ENCODE measurements at places on chromosomes 6 and 20. TPM values are rescaled to one million over a fixed set of nuclear protein-coding genes. Genes with fewer than 3 reads are reported as not detected.

GRCh38 chr6:15879371-15880261 lies 216.8 kb upstream of the DTNBP1 start:
- H3K27me3 ChIP-seq, result no peaks in the 10 kb centered on the region
- H3K4me1 ChIP-seq, result no peaks in the 10 kb centered on the region

- H3K27ac ChIP-seq, result no peak overlapping the region
- no peaks in the 10 kb centered on the region for H3K27me3 ChIP-seq
- no peaks in the 10 kb centered on the region for H3K4me1 ChIP-seq
- H3K36me3 ChIP-seq, result no peaks in the 10 kb centered on the region
- no peak overlapping the region for H3K4me3 ChIP-seq
- no peak for DNase-seq
Observed at GRCh38 chr6:44698602-44699001, 311.1 kb downstream of the CDC5L start.

GRCh38 chr6:18245079-18245478 lies 19.3 kb downstream of the DEK start:
- no peak for DNase-seq
- no peaks in the 10 kb centered on the region for H3K27me3 ChIP-seq
- no peak overlapping the region for H3K27ac ChIP-seq
- peaks cover 7% of the 10 kb centered on the region for H3K4me1 ChIP-seq
- H3K4me3 ChIP-seq, result no peak overlapping the region
- peaks cover 54% of the 10 kb centered on the region for H3K36me3 ChIP-seq

TRIM15 gene
- not detected for total RNA-seq

DNA sequence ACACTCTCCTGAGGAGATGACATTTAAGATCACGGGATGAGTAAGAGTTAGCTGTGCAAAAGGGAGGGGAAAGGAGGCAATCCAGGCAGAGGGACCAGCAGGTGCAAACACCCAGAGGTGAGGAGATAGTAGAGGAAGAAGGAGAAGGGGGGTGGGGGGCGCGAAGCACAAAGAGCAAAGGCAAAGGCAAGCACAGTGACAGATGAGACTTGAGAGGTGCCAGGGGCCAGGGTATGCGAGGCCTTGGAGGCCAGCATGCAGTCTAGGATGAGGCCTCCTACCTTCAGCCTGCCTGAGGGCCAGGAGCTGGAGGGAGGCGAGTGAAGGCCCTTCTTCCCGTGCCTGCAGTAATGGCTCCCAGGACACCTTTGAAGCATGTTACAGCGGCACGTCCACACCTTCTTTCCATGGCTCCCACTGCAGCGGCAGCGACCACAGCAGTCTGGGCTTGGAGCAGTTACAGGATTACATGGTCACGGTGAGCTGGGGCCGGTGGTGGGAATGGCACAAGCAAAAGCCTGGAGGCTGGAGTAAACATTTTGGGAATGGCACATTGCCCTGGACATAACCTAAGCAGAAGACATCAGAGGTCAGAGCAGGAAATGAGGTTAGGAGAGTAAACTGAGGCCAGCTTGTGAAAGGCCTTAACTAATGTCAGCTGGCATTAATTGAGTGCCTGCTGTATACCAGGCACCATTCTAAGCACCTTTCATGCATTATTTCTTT lies 18.6 kb downstream of the CCM2L start:
- H3K4me1 ChIP-seq, result peaks cover 9% of the 10 kb centered on the region
- no peak overlapping the region for H3K4me3 ChIP-seq
- no peaks in the 10 kb centered on the region for H3K27me3 ChIP-seq
- H3K36me3 ChIP-seq, result no peaks in the 10 kb centered on the region

DNA sequence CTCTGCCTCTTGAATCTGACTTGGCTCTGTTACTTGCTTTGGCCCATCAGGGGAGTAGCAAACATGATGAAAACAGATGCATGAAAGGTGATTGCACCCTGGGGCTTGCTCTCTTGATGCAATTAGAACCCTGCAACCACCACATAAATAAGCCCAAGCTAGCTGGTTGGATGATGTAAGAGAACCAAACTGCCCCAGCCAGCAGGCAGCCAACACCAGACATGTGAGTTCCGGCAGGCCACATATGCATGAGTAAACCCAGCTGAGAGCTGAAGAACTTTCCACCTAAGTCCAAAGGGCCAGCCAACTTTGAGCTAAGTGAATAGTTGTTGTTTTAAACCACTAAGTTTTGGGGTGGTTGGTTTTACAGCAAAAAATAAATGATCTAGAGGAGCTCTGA lies 268.4 kb downstream of the FARS2 start:
- no peak overlapping the region for H3K27ac ChIP-seq
- H3K36me3 ChIP-seq, result no peaks in the 10 kb centered on the region
- no peaks in the 10 kb centered on the region for H3K27me3 ChIP-seq
- no peak overlapping the region for H3K4me3 ChIP-seq

GRCh38 chr6:93515736-93516135 lies 96.4 kb upstream of the EPHA7 start:
- no peaks in the 10 kb centered on the region for H3K36me3 ChIP-seq
- H3K27ac ChIP-seq, result no peak overlapping the region
- H3K4me1 ChIP-seq, result no peaks in the 10 kb centered on the region
- no peak overlapping the region for H3K4me3 ChIP-seq

GRCh38 chr6:121223212-121223611 lies 111.1 kb downstream of the TBC1D32 start:
- H3K27me3 ChIP-seq, result no peaks in the 10 kb centered on the region
- no peaks in the 10 kb centered on the region for H3K36me3 ChIP-seq
- no peak overlapping the region for H3K4me3 ChIP-seq
- H3K4me1 ChIP-seq, result no peaks in the 10 kb centered on the region
- DNase-seq, result no peak
- no peak overlapping the region for H3K27ac ChIP-seq

- no peak overlapping the region for H3K4me3 ChIP-seq
- H3K27ac ChIP-seq, result no peak overlapping the region
- H3K4me1 ChIP-seq, result no peaks in the 10 kb centered on the region
- no peaks in the 10 kb centered on the region for H3K36me3 ChIP-seq
- DNase-seq, result no peak
Observed at GRCh38 chr6:78629154-78629721, 238.1 kb upstream of the IRAK1BP1 start.

GRCh38 chr6:38159596-38159995 lies 340.1 kb downstream of the ZFAND3 start:
- H3K27me3 ChIP-seq, result no peaks in the 10 kb centered on the region
- H3K4me3 ChIP-seq, result no peak overlapping the region
- no peaks in the 10 kb centered on the region for H3K4me1 ChIP-seq
- no peak for DNase-seq
- no peak overlapping the region for H3K27ac ChIP-seq

DNA sequence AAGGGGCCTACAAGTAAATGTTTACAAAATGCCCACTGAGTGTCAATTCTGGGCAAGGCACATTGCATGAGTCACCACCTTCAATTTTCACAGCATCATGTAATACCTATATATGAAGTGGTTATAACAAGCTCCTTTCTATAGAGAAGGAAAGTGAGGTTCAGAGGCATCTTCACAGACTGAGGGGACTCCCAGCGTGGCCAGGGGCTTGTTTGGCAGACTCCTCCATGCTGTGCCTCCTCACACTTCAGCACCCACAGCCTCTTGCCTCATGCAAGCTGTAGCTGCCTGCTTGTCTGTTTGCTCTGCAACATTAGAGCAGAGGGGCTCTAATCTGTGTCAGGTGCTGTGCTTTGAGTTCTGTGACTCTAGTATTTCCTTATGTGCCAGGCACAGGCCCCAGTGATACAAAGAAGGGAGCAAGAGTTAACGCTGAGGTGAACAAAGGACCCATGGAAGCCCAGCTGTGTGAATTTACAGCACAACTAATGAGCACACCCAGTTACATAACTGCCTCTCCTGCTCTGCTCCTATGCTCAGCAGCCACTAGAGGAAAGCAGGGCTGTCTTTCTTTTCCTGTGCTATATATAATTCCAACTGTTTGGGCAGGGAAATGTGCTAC lies 72.3 kb downstream of the ZHX3 start:
- peak overlapping the region; percentile 81 for H3K27ac ChIP-seq
- no peaks in the 10 kb centered on the region for H3K4me1 ChIP-seq

STK35 gene
- total RNA-seq, result 15.0 TPM

DNA sequence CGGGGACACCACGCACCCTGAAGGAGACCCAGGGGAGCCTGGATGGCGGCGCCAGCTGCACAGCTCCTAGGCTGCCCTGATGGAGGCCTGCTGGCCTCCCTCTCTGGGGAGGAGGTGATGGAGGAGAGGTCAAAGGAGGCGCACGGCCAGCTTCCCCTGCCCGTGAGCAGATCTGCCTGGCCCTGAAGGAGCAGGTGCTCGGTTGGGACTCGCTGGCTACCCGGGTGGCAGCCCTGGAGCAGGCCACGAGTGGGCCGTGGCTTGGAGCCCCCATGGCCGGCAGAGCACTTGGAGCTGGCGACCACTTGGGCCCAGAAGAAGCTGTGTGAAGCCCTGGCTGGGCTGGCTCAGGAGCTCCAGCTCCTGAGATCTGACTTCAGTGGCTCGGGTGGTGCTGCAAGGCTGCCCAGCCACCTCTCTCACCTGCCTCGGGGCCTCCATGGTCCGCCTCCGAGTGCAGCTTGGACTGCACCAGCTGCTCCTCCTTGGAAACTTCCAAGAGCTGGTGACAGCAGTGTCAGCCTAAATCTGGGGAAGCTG lies 7.5 kb upstream of the RAET1E start:
- H3K4me1 ChIP-seq, result peaks cover 12% of the 10 kb centered on the region
- DNase-seq, result peak; percentile 32
- no peak overlapping the region for H3K4me3 ChIP-seq
- H3K27ac ChIP-seq, result no peak overlapping the region
- H3K27me3 ChIP-seq, result no peaks in the 10 kb centered on the region

GRCh38 chr6:155254139-155254538 lies 9.7 kb upstream of the CLDN20 start:
- H3K27ac ChIP-seq, result no peak overlapping the region
- H3K36me3 ChIP-seq, result peaks cover 15% of the 10 kb centered on the region
- no peak overlapping the region for H3K4me3 ChIP-seq
- DNase-seq, result no peak
- H3K27me3 ChIP-seq, result no peaks in the 10 kb centered on the region

PRKN gene
- total RNA-seq, result 15.7 TPM

- DNase-seq, result no peak
- no peaks in the 10 kb centered on the region for H3K4me1 ChIP-seq
- H3K27me3 ChIP-seq, result no peaks in the 10 kb centered on the region
- H3K27ac ChIP-seq, result no peak overlapping the region
- no peaks in the 10 kb centered on the region for H3K36me3 ChIP-seq
- no peak overlapping the region for H3K4me3 ChIP-seq
Observed at GRCh38 chr6:14317387-14317970, 199.9 kb downstream of the CD83 start.

GRCh38 chr6:143449714-143450452 lies 612 bp downstream of the ADAT2 start:
- no peaks in the 10 kb centered on the region for H3K27me3 ChIP-seq
- no peaks in the 10 kb centered on the region for H3K4me1 ChIP-seq
- peak overlapping the region; percentile 82 for H3K27ac ChIP-seq
- no peak for DNase-seq
- H3K4me3 ChIP-seq, result peak overlapping the region; percentile 78

GRCh38 chr6:33905071-33905609 lies 101.3 kb upstream of the MLN start:
- no peak overlapping the region for H3K4me3 ChIP-seq
- H3K27ac ChIP-seq, result no peak overlapping the region
- no peaks in the 10 kb centered on the region for H3K4me1 ChIP-seq
- no peak for DNase-seq
- H3K27me3 ChIP-seq, result no peaks in the 10 kb centered on the region

DNA sequence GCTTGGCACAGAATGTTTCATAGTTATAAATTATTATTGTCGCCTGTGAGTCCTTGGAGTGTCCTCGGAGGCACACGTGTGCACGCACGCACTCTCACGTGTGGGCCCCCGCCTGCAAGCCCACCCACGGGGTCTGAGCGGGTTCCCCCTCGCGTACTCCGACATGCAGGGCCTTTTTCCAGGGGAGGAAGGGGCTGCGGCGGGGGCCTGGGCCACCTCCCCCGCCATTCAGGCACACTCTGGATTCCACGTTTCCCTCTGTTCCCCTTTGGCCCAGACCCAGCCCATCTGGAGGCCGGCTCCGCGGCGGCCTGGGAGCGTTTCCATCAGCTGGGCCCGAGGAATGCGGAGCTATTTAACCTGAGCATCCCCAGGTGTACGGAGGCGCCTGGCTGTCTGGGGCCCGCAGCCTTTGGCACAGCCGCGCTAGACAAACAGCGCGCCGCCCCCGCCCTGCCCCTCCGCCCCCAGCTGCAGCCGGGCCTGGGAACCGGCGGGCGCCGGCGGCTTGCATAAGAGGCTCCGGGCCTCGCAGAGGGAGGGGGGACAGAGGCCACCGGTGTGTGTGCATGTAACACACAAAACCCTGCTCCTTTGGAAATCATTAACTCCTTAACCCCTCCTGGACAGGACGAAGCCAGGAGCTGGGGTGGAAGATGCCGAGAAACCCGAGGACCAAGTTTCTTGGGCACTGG lies 3.3 kb downstream of the ID1 start:
- H3K4me3 ChIP-seq, result peak overlapping the region; percentile 63
- H3K27me3 ChIP-seq, result no peaks in the 10 kb centered on the region
- DNase-seq, result peak; percentile 90
- H3K36me3 ChIP-seq, result peaks cover 16% of the 10 kb centered on the region
- H3K4me1 ChIP-seq, result no peaks in the 10 kb centered on the region

DNA sequence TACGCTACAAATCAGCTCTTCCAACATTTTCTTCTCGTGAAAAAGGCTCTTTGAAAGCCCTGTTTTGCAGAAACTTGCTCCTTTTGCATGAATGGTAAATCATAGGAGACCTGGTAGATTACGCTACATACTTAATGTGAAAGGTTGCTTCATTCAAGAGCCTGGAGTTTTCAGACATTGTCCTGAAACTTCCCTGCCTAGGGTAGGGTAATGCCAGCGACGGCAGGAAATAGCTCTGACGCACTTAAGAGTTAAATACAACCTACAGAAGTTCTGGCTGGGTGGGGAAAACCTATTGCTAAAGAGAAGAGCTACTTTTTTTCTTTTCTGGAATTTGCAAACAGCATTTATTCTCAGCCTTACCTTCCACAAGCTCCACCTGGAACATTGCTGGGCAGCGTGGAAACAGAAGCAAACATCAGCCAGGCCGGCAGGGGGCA lies 144.5 kb downstream of the LPA start:
- no peaks in the 10 kb centered on the region for H3K27me3 ChIP-seq
- peak overlapping the region; percentile 75 for H3K4me3 ChIP-seq
- DNase-seq, result no peak
- no peaks in the 10 kb centered on the region for H3K4me1 ChIP-seq

SEMG2 gene
- not detected for total RNA-seq

KHDRBS2 gene
- total RNA-seq, result not detected

DNA sequence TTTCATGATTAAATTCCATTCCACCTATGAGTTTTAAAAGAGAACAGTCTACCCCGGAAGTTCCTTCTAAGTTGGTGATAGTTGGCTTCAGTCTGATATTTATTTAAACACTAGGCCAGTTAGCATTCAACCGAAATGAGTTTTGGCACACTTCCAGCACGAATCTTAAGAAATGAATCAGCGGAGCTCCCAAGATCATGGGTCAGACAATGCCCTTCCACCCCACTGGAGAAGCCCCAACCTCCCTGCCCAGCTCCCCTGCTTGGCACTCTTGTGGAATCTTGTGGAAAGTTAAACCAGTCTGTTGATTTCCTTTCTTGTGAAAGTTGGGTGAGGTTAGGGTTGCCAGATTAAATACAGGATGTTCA lies 64.3 kb downstream of the MKKS start:
- no peaks in the 10 kb centered on the region for H3K36me3 ChIP-seq
- no peak overlapping the region for H3K4me3 ChIP-seq
- DNase-seq, result no peak
- H3K4me1 ChIP-seq, result no peaks in the 10 kb centered on the region
- H3K27me3 ChIP-seq, result no peaks in the 10 kb centered on the region

ZBP1 gene
- not detected for total RNA-seq

Data from right atrium auricular region (tissue), 2 donors.